ENCODE measurements at places on chromosomes 12 and 14.

DNA sequence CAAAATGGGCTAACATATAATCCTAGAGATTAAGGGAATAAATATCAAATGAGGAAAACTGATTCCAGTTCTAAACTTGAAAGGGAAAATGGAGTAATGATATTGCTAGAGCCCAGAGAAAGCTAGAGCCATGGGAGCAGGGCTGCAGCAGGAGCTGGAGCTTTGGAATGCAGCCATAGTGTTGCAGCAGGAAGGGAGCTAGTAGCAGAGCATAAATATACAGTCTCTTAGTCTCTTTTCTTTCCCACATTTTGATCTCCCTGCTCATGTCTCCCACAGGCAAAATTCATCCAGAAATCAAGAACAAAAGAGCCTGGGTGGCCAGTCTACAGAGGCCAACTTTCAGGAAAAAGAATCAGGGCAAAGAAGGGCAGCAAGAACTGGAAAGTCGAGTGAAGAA is 253.7 kb downstream of the ATXN7L3B start:
- no peak overlapping the region for H3K4me3 ChIP-seq
- H3K4me1 ChIP-seq, result no peaks in the 10 kb centered on the region
- H3K27ac ChIP-seq, result no peak overlapping the region
- DNase-seq, result no peak
- H3K36me3 ChIP-seq, result no peaks in the 10 kb centered on the region
- no peaks in the 10 kb centered on the region for H3K27me3 ChIP-seq

DNA sequence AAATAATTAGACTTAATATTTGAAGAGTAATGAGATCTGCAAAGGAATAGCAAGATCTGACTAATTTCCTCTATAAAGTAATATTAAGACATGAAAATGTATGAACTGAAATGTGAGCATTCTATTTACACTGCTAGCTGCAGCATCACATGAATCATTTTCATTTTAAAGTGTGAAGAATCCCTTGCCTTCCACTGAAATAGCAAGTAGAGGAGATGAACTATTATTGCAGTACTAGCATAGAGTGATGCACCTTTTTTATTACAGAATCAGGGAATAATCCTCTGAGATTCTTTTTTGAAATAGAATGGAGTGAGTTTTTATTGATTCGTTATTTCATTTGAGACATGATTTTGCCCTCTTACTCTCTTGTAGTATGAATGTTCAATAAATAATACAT is 281.9 kb upstream of the NAV3 start:
- peaks cover 13% of the 10 kb centered on the region for H3K4me1 ChIP-seq
- no peak for DNase-seq
- no peaks in the 10 kb centered on the region for H3K27me3 ChIP-seq
- H3K27ac ChIP-seq, result no peak overlapping the region

- no peak overlapping the region for H3K4me3 ChIP-seq
- H3K36me3 ChIP-seq, result peaks cover 12% of the 10 kb centered on the region
- no peaks in the 10 kb centered on the region for H3K4me1 ChIP-seq
- no peak overlapping the region for H3K27ac ChIP-seq
Observed at GRCh38 chr14:102464846-102465341, 44.7 kb downstream of the ANKRD9 start.

- no peaks in the 10 kb centered on the region for H3K27me3 ChIP-seq
- no peak overlapping the region for H3K4me3 ChIP-seq
- no peaks in the 10 kb centered on the region for H3K36me3 ChIP-seq
- H3K4me1 ChIP-seq, result no peaks in the 10 kb centered on the region
- no peak for DNase-seq
Observed at GRCh38 chr12:101928556-101928955, 51.2 kb downstream of the DRAM1 start.

DNA sequence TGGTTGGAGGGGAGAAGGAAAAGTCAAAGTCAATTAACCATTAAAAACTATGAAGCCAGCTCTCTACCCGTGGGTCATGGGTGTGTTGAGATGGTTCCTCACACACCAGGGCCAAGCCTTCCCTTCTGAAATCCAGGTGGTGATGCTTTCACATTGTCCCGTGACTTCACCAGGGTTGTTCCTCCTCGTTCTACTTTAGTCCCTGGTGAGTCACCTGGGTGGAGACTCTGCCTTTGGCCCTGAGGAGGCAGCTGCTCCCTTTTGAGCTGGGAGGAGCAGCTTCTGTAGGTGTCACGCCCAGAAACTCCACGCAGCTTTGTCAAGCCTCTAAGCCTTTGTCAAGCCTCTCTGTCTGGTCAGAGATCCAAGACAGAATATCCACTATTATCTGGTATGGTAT is 348.3 kb downstream of the BMP4 start:
- no peak overlapping the region for H3K4me3 ChIP-seq
- no peaks in the 10 kb centered on the region for H3K4me1 ChIP-seq
- no peak for DNase-seq
- no peaks in the 10 kb centered on the region for H3K27me3 ChIP-seq
- no peak overlapping the region for H3K27ac ChIP-seq
- no peaks in the 10 kb centered on the region for H3K36me3 ChIP-seq

GRCh38 chr14:47539031-47539461 is 136.4 kb downstream of the MDGA2 start:
- H3K4me3 ChIP-seq, result no peak overlapping the region
- DNase-seq, result peak; percentile 10
- H3K27me3 ChIP-seq, result no peaks in the 10 kb centered on the region
- H3K4me1 ChIP-seq, result no peaks in the 10 kb centered on the region
- no peak overlapping the region for H3K27ac ChIP-seq

- no peak overlapping the region for H3K4me3 ChIP-seq
- H3K27me3 ChIP-seq, result no peaks in the 10 kb centered on the region
- peaks cover 9% of the 10 kb centered on the region for H3K4me1 ChIP-seq
- no peaks in the 10 kb centered on the region for H3K36me3 ChIP-seq
- peak; percentile 94 for DNase-seq
Observed at GRCh38 chr12:79407671-79408622, 282.8 kb downstream of the PAWR start.

- no peak for DNase-seq
- H3K4me1 ChIP-seq, result no peaks in the 10 kb centered on the region
- H3K27me3 ChIP-seq, result no peaks in the 10 kb centered on the region
- no peaks in the 10 kb centered on the region for H3K36me3 ChIP-seq
- no peak overlapping the region for H3K4me3 ChIP-seq
Observed at GRCh38 chr12:62766496-62766895, 168.5 kb downstream of the PPM1H start.

DNA sequence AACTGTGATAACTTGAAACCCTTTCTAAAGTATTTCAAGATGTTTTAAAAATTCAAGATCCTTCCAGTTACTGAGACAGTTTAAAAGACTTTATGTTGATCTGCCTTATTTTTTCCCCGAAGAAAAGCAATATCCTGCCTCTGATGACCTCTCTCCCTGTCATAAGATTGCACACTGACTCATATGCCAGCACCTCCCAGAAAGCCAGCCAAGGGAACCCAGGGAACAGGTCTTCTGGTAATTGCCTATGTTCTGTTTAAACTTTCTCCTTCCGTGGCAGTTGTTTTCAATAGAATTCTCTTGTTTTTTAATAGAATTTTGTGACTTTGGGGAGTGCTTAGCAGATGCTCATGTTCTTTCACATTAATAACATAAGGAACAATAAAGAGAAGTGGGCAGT is 300.2 kb upstream of the PRKD1 start:
- H3K36me3 ChIP-seq, result no peaks in the 10 kb centered on the region
- peak; percentile 63 for DNase-seq
- no peaks in the 10 kb centered on the region for H3K27me3 ChIP-seq
- no peak overlapping the region for H3K27ac ChIP-seq

DNA sequence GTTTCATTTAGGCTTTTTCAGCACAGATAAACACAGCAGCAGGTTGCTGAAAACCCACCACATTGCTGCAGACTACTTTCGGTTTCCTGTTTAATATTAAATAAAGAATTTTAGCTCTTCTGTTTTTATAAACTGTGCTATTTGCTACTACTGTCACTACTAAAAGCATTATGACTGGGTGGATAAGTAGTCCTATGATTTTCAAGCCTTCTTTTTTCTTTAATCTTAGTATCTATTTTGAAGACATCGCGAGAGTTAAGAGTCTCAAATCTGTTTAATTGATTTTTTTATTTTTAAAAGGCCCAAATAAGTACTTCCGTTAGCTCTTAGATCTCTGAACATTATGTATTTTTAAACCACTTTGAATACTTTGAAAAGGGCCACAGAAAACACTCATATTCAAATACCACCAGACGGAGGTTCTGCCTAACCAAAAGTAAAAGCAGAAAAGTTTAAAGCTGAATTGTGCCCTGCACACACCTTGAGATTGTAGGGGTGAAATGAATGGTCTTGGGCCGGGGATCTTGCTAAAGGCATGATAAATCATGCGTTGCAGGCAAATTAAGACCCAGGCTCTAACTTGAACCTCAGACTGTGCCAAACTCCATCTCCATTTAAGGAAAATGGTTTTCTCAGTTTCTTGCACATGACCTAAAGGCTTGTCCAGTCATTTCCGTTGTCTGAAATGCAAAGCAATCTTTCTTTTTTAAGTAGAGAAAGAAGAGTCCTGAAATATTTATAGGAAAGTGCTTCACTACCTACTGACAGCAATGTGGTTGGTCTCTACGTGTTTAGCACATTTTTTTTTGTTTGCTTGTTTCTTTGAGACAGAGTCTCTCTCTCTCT is 13.6 kb upstream of the FOXN3 start:
- no peak overlapping the region for H3K27ac ChIP-seq
- no peaks in the 10 kb centered on the region for H3K27me3 ChIP-seq
- no peaks in the 10 kb centered on the region for H3K36me3 ChIP-seq

DNA sequence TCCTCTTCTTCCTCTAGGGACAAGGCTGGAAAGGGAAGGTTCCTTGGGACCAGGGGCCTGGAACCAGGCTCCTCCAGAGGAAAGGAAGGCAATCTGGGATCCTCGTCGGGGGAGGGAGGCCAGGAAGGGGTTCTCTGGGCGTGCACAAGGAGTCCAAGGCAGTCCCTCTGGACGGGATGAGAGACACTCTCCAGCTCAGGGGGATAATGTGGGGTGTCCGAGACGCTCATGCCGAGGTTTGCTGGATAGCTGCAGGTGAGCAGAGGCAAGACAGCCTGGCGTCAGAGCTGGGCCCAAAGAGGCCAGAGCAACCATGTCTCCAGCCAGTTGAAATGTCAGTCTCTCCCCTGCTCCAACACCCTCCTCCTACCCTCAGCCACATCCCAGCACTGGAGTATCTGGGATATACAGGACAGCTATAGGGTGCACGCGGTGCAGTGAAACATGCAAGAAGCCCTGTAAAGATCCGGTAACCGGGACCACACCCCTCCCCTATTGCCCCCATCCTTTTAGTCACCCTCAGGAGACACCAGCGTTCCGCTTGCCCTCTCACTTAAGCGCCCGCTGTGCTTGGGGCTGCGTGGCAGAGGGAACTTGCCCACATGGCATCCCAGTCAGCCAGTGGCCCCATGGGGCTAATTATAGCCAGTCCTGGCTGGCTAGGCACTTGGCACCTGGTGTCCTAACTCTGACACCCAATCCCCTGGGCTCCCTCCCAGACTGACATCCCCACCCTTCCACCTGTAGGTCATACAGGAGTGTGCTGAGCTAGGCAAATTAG is at the start of gene KLHL33:
Gene KLHL33 (minus strand): TSS at position 585 of the 781 bp plus-strand sequence. CDS start 355 bp downstream, at position 230.
- DNase-seq, result no peak
- H3K4me1 ChIP-seq, result no peaks in the 10 kb centered on the region
- no peaks in the 10 kb centered on the region for H3K27me3 ChIP-seq

GRCh38 chr12:20629414-20630156 is 65.5 kb upstream of the SLCO1C1 start:
- no peak for DNase-seq
- no peaks in the 10 kb centered on the region for H3K36me3 ChIP-seq
- no peaks in the 10 kb centered on the region for H3K27me3 ChIP-seq
- no peak overlapping the region for H3K4me3 ChIP-seq
- H3K4me1 ChIP-seq, result peaks cover 29% of the 10 kb centered on the region
- peak overlapping the region; percentile 69 for H3K27ac ChIP-seq

GRCh38 chr14:59032826-59033225 is 155.6 kb upstream of the DAAM1 start:
- DNase-seq, result no peak
- no peaks in the 10 kb centered on the region for H3K27me3 ChIP-seq
- no peak overlapping the region for H3K27ac ChIP-seq
- H3K4me1 ChIP-seq, result no peaks in the 10 kb centered on the region
- no peak overlapping the region for H3K4me3 ChIP-seq

DNA sequence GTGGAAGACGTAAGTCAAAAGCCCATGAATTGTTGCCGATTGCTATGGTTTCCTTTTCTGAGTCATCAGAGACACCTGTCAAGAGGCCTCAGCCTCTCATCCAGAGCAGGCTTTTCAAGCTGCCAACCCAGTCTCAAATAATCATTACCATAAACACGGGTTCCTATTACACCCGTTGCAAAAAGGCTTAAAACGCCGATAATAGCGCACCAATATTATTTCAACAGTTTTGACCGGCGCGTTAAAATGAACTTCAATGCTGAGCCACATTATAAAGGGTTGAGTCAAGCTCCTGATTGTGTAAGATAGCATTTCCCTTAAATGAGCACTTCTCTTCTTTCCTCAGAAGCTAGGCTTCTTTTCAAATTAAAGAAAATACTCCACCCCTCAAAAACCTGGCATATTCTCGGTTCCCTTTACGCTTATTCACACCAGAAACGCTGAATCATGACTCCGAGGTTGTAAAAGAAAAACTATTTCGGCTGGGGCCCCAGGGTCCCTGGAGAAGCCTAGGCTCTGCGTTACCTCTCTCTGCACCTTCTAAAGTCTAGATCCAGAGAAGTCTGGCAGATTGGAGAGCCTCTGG is 1.4 kb downstream of the TMTC1 start:
- H3K4me1 ChIP-seq, result peaks cover 6% of the 10 kb centered on the region
- no peaks in the 10 kb centered on the region for H3K27me3 ChIP-seq
- H3K27ac ChIP-seq, result peak overlapping the region; percentile 12

DNA sequence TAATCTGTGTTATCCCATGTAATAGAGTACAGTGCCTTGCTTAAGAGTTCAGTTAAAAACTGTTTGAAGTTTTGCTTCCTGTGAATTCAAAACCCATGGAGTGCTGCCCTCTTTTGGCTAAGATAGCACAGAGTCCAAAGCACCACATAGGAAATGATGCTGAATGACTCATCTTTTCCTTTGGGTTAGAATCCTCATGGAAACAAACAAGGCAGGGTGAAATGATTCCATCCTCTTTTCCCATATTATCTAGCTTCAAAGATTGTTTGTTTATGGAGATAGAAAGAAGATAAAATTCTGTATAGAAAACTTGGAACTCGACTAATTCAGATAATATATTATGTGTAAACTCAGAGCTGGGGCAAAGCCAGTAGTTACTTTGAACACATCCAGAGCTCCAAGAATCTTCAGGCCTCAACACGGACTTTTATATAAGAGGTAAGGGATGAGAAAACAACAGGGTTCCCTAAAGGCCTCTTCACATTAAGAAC is 87.4 kb downstream of the OTOGL start:
- peak overlapping the region; percentile 88 for H3K27ac ChIP-seq
- no peaks in the 10 kb centered on the region for H3K36me3 ChIP-seq
- peaks cover 32% of the 10 kb centered on the region for H3K4me1 ChIP-seq

Data from cardiac muscle cell (in vitro differentiated cells and primary cell).